ENCODE measurements at places on chromosomes 2 and 18.
A peak's percentile ranks its signal among the peaks of the same experiment; 100 is the strongest.

- no peak for DNase-seq
Observed at GRCh38 chr2:65532937-65533336, 100.5 kb upstream of the SPRED2 start.

- no peak for DNase-seq
Observed at GRCh38 chr2:63432373-63432772, 155.9 kb downstream of the WDPCP start.

- no peak for DNase-seq
Observed at GRCh38 chr18:34345738-34346137, 121.0 kb upstream of the NOL4 start.

DNA sequence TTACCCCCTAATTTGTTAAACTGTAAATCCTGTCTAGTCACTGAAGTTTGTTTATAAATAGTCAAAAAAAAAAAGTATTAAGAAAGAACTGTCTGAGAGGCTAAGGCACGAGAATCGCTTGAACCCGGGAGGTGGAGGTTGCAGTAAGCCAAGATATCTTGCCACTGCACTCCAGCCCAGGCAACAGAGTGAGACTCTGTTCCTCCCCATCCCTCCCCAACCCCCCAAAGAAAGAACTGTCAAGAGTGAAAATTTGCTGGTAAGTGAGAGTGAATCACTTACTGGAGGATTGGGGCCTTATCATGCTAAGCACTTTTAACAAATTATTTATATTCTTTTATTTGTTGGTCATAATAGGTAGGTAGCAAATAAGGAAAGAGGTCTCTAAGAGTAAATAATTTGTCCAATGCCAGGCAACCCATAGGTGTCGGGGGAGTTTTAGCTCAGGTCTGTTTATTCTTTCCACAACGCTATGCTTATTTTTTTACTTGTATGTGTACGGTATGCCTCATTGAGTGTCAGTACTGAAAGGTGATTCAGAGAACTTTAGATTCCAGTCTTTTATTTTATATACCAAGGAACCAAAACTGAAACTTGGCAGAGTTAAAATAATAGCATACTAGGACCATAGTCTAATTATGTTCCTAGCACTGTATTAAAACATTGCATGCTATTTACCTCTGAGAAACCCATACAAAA lies 2.5 kb downstream of the TAF4B start:
- no peak for DNase-seq

DNA sequence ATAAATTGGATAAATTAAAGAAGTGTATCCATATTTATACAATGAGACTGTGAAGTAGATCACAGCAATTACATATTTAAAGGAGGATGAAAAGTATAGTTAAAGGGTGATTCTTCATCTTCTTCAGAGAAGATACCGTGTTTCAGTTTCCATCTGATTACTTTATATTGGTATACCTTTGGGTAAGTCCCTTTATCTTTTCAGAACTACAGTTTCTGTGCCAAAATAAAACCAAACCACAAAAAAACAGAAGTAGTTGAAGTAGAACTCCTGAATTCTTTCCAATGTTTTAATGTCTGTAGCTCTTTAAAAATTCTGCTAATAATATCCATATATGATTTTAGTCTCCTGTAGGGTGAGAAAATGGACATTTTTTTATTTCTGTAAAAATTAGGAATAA lies 231.2 kb upstream of the LINC00305 start:
- no peak for DNase-seq

- no peak for DNase-seq
Observed at GRCh38 chr2:40716879-40717278, 265.0 kb upstream of the SLC8A1 start.

GRCh38 chr2:236867441-236868260 lies 218.0 kb upstream of the COPS8 start:
- DNase-seq = no peak

DNA sequence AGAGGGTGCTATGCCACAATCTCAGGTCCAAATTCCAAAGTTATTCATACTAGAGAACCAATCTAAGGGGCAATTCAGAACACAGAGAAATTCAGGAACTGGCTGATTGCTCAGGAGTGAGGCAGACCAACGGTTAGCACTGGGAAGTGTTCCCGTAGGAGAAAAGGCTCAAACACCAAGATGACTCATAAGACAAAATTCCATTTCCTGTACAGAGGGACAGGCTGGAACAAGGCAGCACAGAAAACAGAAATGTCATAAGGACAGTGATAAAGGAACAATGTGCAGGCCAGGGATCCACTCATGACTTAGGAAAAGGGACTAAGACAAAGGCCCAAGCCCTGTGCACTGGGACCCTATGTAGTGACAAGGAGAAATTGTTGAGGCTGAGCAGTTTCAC lies 54.2 kb downstream of the PDE1A start:
- no peak for DNase-seq

DNA sequence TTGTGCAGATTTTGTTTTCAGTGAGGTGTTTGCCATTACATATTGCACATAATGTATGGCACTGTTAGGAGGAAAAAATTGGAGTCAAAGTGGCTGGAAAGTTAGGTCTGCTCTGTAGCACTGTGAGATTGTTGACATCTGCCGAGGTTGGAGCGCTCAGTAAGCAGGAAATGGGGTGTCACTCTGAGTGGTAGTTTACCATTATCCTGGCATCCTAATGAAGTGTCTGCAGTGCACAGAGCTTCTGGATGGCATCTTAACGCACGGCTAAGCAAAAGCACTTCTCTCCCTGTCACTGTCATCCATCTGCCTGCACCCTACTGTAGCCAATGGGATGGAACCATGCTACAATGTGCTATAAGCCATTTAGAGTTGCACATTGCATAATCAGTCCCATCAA lies 561.9 kb downstream of the ARHGAP15 start:
- DNase-seq = no peak

- no peak for DNase-seq
Observed at GRCh38 chr2:173970516-173970924, 5.3 kb upstream of the SP3 start.

DNA sequence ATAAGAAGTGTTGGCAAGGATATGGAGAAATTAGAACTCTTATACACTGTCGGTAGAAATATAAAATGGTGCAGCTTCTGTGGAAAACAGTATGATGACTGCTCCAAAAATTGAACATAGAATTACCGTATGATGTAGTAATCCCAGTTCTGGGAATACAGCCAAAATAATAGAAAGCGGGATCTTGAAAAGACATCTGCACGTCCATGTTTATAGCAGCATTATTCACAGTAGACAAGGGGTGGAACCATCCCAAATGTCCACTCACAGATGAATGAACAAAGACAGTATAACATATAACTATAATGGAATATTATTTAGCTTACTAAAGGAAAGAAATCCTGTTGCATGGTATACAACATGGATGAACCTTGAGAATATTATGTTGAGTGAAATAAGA lies 257.7 kb downstream of the TDRD15 start:
- peak; percentile 63 for DNase-seq

GRCh38 chr18:49849331-49850217 lies 36.2 kb upstream of the ACAA2 start:
- peak; percentile 93 for DNase-seq

- DNase-seq = no peak
Observed at GRCh38 chr2:101474731-101475384, at the start of gene RFX8. RFX8 (minus strand) TSS chr2:101475112; CDS start chr2:101466848, 8,264 bp downstream.

- DNase-seq = no peak
Observed at GRCh38 chr2:55772109-55772980, 78.7 kb upstream of the PNPT1 start.

DNA sequence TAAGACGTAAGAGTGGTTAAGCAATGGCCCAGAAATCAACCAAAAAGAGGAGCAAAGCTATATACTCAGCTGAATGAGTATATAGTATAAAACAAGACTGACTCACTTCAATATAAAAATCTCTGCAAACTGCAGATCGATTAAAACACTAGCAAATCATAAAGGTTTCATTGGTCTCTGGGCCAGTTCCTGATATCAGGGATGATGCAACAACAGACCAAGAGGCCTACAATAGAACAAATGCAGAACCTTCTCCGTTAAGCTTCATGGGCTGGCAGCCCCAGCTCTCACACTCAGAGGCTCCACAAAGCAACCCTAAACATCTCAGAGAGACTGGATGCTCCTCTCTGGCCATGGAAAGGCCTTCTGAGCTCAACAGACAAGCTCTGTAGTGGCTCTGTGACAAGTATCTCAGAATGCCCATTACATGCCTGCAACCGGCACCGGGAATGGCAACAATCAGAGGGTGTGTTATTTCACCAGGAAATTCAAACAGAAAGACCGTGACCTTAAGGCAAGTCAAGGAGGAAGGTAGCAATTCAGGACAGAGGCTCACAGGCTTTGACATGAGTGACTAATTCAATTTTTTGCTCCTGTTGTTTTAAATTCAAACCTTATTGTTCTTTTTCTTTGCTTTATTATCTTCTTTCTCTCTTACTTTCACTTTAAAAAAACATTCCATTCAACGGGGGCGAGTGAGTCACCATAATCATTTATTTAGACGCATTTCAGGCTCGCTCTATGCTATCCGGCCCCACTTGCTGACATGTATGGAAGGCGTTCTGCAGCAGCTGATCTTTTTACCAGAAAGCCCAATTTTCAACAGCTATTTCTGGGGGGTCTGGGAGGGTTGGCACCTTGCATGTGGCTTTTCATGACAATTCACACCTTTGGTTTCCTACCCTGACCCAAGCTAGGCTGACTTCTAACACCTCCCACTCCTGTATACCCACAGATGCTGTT lies 15.1 kb downstream of the CYRIA start:
- DNase-seq = no peak

- peak; percentile 33 for DNase-seq
Observed at GRCh38 chr2:27263287-27264252, 723 bp upstream of the SLC30A3 start.

DNA sequence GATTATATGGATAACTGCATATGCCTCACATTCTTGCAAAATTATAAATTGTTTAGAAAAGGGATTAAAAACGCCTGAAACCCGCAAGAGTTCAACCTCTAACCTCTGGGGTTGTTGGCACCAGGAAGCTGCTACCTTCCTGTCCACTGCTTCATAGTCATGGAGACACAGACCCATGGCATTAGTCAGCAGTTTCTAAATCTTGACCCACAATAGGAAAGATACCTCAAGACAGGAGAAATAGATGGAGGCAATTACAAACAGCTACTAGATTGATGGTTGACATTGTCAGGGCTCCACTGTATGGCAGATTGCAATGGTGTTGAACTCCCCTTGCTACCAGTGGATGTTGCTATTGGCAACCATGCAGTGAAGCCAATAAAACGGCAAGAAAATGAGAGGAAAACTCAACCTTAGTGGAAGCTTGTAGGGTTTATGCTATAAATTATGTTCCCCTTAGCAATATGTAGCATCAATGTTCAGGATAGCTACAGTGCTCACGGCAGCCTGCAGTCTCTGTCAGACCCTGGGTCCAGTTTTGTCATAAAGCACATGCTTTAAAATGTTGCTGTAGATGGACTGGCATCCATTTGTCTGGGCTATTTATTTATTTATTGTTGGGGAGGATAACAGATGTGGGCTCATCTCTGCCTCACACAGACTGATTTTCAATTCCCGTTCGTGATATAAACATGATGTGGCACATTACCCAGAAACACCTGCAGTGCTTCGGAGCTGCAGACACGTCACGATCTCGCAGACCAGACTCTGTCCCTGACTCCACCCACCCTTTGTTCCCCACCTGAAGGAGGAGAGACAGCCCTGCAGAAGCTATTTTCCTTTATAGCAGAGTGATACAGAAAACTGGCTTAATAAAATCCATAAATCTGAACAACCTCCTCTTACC lies 233.4 kb downstream of the AGPS start:
- DNase-seq = peak; percentile 74

GRCh38 chr2:186913870-186914269 lies 64.9 kb upstream of the ZSWIM2 start:
- no peak for DNase-seq

All from NCI-H1105 treated with DMSO at 0.1 percent for 48 hours (cell line).